ENCODE measurements at places on chromosomes 7 and 10.

- DNase-seq: peak; percentile 21
Measured at GRCh38 chr7:50119815-50120637, 27.0 kb upstream of the ZPBP start.

GRCh38 chr10:35690534-35690933 lies 48.4 kb upstream of the FZD8 start:
- no peak for DNase-seq

DNA sequence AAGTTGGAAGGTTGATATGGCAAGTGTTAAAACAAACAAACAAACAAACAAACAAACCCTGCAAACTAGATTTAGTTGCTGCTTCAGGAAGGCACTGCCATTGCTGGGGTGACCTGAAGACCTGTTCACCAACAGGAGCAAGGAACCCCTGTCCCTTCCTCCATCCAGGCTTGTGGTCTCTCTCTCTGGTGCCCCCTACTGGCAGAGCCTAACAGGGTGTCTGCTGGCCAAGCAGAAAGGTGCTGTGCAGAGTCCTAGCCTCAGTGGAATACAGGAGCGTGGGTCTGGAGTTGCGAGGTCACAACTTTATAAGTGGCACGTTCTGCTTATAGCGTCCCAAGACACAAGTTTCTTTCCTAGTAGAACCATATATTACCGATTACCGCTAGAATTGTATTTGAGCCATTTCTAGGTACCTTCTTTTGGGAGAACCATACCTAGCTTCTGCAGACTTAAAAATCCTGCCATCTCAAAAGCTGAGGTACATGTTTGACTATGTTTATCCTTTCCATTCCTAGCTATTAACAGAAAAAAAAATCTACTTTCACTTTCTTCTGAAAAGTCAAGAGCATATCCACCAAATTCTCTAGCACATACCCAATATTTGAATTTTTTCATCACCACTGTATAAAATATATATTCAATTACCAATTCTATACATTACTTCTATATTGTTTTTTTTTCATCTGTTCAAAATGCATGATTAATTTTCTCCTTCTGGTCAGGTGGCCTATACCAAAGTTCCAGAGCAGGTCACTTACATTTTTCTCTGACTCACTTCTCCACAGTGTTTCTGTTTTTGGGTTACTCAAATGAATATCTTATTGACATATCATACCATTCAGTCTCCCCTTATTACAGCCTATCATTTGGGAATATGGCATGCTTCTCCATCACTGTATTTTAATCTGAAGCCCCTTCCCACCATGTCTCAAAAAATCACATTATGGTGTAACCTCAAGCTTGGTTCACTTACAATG lies 29.1 kb upstream of the CALD1 start:
- peak; percentile 62 for DNase-seq

- DNase-seq: no peak
Measured at GRCh38 chr10:95561864-95562177, 650 bp upstream of the SORBS1 start.

- no peak for DNase-seq
Measured at GRCh38 chr7:143435266-143435665, 8.0 kb upstream of the TAS2R60 start.

GRCh38 chr7:27560706-27561235 lies 101.9 kb downstream of the HIBADH start:
- DNase-seq: no peak
